Fibroblast of upper back skin (primary cell): ENCODE measurements at places on chromosomes 12 and 14.

- DNase-seq: peak; percentile 46
These were observed 162.2 kb downstream of the STXBP6 start for GRCh38 chr14:24887623-24888304.

DNA sequence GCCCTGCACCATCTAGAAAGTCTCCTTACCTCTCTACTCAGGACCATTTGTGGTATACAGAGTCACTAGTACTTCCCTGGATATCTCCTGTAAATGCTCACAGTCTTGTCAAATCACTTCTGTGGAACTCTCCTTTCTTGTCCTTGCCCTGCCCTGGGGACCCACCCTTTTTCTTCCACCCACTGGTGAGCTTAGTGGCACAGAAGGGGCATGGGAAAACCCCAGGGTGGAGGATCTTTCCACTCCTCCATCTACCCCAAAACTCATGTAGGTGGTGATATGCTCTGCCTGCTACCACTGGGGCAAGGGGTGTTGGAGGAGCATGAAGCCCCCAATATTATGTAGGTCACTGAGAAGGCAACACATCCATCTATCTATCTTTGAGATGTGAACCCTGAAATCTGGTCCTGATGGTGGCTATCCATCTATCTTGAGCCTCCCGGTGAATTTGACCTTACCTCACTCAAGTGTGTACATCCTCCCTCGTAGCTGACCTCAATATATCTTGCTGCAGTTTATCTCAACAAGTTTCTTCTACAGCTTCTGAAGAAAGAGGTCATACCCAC, 943 bp downstream of the TESPA1 start:
- DNase-seq: no peak

DNA sequence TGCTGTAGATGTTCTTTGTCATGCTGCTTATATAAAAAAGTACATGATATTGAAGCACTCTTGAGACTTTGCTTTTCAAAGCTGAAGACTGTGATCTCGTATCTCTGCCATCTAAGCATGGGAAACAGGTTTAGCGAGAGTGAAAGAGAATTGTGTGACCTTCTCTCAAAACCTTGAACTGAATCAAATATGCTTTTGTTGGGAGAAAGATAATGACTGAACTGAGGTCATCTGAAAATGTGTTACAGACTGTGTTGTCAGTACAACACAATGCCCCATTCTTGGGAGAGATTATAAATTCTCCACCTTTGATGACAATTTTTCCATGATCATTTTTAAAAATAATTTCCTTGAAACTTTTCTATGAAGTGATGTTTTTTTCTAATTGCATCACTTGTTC, 272.1 kb upstream of the SEL1L start:
- no peak for DNase-seq

GRCh38 chr14:77143071-77143470, 1.5 kb upstream of the ZDHHC22 start:
- no peak for DNase-seq

DNA sequence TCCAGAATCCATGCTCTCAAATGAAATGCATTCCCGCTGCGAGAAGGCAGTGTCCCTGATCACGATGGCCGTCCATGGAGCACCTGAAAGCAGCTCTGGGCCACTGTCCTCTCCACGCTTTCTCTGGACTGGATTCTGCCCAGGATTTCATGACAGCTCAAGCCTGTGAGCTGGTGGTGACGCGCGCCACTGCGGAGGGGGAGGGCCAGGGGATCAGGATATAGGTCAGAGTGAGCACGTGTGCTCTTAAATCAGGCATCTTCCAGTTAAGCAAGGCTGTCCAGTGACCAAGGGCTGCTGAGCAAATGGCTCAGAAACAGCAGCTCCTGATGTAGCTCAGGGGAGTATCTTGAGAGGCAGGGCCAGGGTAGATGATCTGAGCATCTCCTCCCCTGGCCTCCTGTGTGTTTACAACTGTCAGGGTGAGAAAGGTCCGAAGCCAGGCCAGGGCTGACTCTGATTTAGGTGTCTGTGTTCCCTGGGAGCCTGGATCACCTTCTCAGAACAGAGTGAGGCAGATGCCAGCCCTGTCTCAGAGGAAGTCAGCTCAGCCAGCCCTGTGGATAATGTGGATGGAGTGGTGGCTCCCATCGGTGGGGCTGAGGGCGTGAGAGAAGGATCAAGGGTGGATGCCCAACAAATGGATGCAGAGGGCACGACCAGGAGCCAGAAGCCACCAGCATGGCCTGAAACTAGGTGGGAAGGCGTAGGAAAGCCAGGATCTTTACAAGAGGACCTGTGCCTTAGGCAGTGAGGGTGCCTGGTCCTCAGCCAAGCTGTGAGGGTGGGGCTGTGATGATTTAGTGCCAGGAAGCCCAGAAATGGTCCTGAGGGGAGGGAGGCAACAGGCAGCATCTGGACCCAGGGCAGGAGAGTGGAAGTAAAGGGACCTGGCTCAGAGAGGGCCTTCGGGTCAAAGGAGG, 55.3 kb downstream of the ELK3 start:
- DNase-seq: peak; percentile 43

DNA sequence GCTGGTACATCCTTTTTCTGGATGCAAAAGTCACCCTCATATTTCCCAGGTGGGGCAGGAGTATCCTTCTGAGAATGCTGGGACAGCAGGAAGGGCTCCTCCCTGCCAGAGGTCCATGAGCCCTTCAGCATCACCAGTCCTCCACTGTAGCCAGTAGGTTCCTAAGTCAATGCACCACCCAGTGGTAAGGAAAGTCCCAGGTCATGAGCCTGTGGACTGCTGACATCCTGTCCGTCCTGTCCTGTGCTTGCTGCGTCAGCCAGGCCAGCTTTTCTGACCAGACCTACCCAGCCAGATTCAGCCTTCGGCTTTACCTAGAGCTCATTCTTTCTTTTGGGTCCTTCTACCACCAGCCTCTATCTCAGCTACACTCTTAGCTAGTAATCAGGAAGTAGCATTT, 23.0 kb upstream of the ACTN1 start:
- no peak for DNase-seq

- no peak for DNase-seq
These were observed 6.1 kb downstream of the C12orf76 start for GRCh38 chr12:110042264-110042663.

GRCh38 chr14:65840118-65840751, 427.7 kb downstream of the FUT8 start:
- DNase-seq: no peak

- DNase-seq: no peak
These were observed 18.9 kb downstream of the VSX2 start for GRCh38 chr14:74257941-74258763.

- no peak for DNase-seq
These were observed 204.5 kb upstream of the G2E3 start for GRCh38 chr14:30354439-30354838.

- DNase-seq: no peak
These were observed 2.1 kb upstream of the HOXC8 start for GRCh38 chr12:54006559-54007220.

- no peak for DNase-seq
These were observed 170.1 kb upstream of the PDZRN4 start for GRCh38 chr12:41018010-41018409.

GRCh38 chr12:101963697-101964096, 86.3 kb downstream of the DRAM1 start:
- no peak for DNase-seq

DNA sequence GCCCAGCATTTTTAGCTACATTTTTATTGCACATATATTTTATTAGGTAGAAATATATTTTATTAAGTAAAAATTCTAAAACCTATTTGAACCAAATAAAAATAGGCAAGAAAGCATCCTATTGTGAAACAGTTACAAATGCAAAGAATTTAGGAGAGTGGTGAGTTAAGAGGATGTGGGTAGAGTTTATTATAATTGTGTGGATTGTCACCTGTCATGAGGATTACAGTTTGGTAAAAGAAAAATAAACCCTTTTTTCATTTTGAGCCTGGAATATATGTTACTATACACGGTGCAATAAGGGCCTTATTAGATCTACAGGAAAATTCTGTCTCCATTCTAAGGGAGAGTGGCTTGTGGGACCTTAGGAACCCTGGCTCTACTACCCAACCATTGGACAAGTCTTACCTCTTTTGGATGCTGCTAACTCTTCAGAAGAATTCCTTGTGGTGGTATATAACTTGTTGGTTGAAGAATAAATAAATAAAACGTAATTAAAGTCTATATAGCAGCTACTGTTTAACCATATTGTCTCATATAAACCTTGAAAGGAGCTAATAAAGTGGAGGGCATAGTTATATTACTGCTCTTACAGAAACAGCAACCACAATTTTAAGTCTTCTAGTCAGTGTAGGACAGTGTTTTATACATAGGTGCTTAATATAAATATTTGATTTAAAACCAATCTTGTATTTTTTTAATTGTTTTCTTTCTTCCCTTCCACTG, 67.8 kb downstream of the FGD4 start:
- DNase-seq: no peak

GRCh38 chr14:83624541-83624940, 1905.4 kb upstream of the FLRT2 start:
- DNase-seq: no peak

DNA sequence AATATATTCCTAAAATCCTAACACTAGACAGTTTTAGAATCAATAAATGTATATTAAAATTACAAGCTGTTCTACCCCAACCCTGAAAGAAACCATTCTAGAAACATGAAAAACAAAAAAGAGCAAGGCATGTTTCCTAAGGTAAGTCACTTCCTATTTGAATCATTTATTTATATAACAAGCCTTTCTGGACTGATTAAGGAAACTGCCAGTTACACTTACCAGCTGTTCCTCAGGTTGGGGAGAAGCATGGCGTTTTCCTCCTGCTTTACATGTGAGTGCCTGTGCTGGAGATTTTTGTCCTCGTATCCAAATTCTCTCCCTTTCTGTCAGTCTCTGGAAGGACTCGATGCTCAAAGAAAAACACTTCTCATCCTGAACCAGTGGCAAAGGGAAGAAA, 183.3 kb downstream of the EFCAB11 start:
- peak; percentile 46 for DNase-seq

DNA sequence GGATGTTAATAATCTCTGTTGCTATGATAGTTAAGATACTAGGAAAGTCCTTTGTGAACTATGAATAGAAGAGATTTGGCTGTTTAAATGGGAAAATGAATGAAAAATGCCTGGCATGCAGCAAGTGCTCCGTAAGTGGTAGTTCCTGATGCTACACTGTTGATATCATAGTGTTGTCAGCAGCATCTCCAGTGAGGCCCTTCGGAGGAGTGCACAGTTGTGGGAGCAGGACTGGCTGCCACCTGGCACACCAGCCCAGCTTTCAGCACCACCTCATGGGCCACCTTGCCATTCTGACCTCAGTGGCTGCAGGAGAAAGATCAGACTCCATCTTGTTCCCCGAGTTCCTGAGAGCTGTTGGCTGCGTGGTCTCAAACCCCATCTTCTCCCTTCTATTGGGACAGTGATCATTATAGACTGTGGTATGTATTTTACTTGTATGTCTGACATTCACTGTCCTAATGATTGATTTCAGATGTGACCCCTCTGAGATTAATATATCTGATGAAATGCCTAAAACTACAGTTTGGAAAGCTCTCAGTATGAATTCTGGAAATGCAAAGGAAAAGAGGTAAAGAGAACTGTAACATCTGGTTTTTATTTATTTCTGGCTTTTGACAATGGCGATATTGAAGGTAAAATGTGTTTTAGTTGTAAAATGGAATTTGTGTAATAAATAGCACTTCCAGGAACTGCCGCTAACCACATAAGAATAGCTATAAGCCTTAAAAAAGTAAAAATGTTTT, 80.9 kb downstream of the SLC4A8 start:
- peak; percentile 57 for DNase-seq

DNA sequence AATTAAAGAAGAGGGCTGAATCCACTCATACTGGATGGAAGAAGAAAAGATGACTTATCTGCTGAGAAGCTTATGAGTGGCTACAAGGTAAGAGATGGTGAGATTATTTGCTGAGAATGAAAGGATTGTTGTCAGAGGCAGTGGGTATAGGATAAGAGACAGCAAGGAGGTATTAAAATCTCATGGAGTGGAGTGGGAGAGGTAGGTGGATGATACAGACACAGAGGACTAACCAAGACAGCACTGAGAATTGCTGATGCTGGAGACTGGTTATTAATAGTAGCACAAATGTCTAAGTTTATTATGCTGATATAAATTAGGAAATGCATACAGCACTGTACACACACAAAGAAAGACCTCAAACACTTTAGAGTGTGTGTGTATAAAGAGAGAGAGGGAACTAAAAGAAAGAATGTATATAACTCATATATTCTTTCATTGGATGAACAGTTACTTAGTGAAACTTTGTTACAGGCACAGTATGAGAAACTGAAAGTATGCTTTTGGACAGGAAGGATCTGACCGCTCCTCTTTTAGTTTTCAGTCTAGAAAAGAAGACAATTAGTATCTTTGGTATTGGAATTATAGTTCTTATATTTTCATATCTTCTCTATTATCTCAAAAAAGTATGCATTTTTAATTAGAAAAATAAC, 543.1 kb downstream of the LRFN5 start:
- no peak for DNase-seq

DNA sequence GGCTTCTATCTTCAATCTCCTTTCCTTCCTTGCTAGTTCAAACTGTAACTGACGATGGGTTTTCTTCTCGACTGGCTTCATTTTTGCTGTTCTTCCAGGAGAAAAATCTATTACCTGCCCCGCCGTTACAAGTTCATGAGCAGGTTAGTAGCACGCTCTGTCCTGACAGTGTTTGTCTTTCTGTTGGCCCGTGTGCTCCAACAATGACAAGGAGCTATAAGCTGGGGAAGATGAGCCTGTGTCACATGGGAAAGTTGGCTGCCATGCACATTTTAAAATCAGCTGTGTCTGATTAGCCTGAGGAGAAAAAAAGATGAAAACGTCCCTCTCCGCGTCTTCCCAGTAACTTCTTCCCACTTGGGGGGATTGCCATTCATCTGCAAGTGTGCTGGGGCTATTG, 180.2 kb downstream of the ANO4 start:
- DNase-seq: no peak

GRCh38 chr14:92384461-92385133, 61.6 kb downstream of the SLC24A4 start:
- no peak for DNase-seq

- no peak for DNase-seq
These were observed 119.8 kb downstream of the TMEM121 start for GRCh38 chr14:105646175-105646574.

DNA sequence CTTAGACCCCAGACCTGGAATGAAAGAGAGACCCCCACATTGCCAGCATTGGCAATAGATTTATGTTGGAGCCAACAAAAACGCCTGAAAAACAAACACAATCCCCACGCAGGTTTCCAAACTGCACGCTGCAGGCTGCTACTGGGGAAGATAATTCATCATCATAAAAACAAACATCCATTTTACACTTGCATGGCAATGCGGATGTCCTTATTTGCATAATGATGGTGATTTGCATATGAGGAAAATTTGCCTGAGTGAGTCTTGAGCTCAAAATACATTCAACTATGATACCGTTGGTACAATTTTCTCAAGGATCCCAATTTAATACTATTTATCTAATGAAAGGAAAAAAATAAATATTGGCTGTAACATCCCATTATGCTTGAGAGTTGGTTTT, 33.6 kb upstream of the TMEM132D start:
- DNase-seq: no peak
